ENCODE measurements at places on chromosomes 7 and 10.

DNA sequence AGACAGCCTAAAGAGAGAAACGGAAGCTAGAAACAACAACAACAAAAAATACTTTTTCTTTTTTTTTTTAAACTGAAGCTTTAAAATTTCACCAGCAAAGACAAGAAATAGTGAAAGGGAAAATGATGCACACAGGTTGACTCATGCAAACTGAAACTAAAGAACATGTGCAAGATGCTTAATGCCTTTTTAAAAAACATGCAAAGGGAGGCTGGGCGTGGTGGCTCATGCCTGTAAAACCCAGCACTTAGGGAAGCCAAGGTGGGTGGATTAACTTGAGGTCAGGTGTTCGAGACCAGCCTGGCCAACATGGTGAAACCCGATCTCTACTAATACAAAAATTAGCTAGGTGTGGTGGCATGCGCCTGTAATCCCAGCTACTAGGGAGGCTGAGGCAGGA lies 15.1 kb upstream of the CUBN start:
- DNase-seq = peak; percentile 7

- DNase-seq = no peak
Observed at GRCh38 chr7:11203224-11203623, 229.6 kb downstream of the PHF14 start.

GRCh38 chr10:133100706-133101415 lies 13.1 kb downstream of the ADGRA1 start:
- DNase-seq = peak; percentile 11

GRCh38 chr10:43370671-43371215 lies 693 bp upstream of the FXYD4 start:
- DNase-seq = no peak

DNA sequence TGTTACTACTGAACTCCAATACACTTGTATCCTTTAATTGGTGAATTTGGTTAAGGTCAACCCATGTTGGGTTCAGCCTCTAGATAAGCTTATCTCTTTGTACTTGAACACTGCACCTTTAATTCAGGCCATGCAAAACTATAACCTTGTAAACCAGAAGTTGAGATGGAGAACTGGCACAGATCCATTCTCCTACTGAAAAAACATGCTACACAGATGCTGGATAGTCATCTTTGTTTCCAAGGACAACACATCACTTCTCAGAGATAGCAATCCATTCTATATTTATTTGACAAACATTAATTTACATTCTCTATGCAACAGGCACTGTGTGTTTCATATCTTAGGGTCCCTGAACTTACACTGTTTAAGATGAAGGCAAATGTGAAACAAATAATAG lies 2.9 kb upstream of the CDK14 start:
- DNase-seq = no peak

GRCh38 chr10:5952731-5953385 lies 24.5 kb downstream of the IL15RA start:
- no peak for DNase-seq

- no peak for DNase-seq
Observed at GRCh38 chr7:51317582-51317910, 937 bp upstream of the COBL start.

- no peak for DNase-seq
Observed at GRCh38 chr10:119090968-119091367, 10.4 kb upstream of the EIF3A start.

DNA sequence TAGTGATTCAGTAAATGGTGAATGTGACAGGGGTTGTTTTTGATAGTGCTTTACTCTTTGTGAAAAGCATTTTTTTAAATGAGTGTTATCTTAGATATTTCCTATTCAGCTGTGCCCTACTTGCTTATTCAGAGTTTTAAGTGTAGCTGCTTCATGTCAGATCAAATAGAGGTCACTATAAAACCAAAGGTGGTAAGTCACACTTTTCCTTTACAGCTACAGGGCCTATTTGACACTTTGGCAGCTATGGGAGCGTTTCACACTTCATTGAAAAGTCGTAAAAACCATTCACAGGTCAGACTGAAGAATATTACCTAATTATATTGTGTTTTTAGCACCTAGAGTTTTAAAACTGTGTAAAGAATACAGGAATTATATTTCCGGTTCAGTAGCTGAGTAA lies 67.3 kb downstream of the ANKIB1 start:
- no peak for DNase-seq

GRCh38 chr7:5183155-5183554 lies 6.9 kb upstream of the WIPI2 start:
- no peak for DNase-seq

DNA sequence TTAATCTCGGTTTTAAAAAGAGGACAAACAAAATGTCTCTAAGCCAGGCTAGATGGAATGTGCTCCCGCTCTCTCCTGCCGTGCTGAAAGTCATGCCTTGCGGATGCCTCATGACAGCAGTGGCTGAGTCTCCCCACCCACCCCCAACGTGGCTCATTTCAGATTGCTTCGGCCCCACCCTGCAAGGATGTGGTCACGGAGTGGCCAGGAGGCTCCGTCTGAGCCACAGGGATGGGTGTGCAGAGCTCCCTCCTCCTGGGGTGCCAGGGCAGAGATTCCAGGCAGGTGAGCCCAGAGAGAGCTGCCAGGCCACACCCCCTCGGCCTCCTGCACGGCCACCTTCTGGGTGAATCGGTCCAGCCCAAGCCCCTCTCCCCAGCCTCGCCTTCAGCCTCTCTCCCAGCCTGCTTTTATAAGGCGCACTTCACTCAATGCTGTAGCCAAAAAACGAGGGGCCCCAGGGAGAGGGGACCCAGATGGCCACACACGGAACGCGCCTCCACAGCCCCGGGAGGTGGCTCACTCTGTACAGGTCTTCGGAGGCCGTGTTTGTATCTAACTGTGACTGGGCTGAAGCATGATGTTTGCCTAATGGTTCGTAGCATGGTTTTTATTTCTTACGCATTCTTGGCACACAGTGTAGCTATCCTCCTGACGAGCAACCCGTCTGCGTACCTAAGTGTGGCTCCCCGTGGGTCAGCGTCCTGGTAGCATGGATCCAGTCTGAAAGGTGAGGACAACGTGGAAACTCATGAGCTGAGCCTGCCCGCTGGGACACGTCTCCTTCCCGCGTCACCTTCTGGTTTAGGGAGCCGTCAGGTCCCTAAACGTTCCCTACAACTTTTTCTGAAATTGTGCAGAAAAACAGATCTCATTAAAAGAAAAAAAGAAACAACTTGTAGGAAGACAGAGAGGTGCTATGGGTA lies 413.8 kb upstream of the FOXK1 start:
- DNase-seq = no peak

GRCh38 chr7:46839651-46840050 lies 742.3 kb downstream of the TNS3 start:
- DNase-seq = no peak

GRCh38 chr7:110771717-110772116 lies 319.2 kb upstream of the LRRN3 start:
- no peak for DNase-seq

- no peak for DNase-seq
Observed at GRCh38 chr7:34165927-34166550, 260.7 kb downstream of the BMPER start.

- DNase-seq = no peak
Observed at GRCh38 chr10:117537904-117538524, 4.5 kb upstream of the EMX2 start.

GRCh38 chr7:69864274-69864673 lies 266.0 kb downstream of the AUTS2 start:
- DNase-seq = no peak

- DNase-seq = no peak
Observed at GRCh38 chr7:138853448-138853847, 55.5 kb upstream of the ATP6V0A4 start.

GRCh38 chr10:29537799-29538198 lies 97.0 kb downstream of the SVIL start:
- DNase-seq = no peak

GRCh38 chr10:79292891-79293746 lies 54.1 kb upstream of the PPIF start:
- DNase-seq = no peak

DNA sequence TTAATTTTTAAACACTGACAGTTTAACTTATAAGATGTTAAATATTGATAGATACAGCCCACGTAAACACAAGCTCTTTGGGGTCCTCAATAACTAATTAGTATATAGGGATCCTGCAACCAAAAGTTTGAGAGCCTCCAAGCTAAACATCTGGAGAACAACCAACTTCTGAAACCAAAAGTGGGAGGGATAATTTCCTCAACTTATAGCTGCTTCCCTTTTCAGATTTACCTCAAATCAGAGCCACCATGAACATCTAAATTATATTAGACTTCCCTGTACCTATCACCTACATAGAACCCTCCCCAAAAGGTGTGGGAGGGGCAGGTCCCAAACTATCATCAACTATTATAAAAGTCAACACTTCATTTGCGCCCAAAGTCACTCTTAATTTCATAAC lies 8.6 kb downstream of the PSAP start:
- DNase-seq = no peak

- no peak for DNase-seq
Observed at GRCh38 chr10:1347525-1347924, 291.3 kb downstream of the WDR37 start.

DNA sequence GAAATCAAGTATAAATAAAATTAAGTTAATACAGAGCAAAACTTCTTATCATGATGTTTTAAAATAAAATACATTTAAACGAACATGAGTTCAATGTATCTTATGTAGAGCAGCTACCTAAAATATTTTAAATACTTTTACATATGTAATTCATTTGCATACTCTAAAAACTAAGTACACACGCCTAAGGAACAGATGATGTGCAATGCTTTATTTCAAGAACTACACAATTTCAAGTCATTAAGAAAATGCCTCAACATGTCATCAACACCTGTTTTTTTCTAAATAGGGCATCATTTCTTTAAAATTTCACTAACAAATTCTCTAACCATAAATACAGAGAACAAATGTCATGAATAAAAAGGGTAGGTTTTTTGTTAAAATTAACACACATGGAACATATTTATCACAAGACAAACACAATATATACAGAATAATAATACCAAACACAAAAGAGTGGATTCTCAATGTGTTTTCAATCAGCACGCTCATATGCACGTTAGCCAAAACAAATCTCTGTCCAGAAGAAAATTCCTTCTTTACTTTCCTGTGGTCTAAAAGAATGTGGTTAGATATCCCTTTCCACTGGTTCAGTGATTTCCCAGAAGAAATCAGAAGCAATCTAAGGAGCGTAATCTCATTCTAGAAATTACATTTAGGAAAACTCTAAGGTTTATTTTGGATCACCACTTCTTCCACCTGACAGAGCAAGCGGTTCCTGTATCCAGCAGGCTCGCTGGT lies 73.0 kb upstream of the PFKP start:
- no peak for DNase-seq

- no peak for DNase-seq
Observed at GRCh38 chr7:4807598-4808016, 32.2 kb downstream of the AP5Z1 start.

DNA sequence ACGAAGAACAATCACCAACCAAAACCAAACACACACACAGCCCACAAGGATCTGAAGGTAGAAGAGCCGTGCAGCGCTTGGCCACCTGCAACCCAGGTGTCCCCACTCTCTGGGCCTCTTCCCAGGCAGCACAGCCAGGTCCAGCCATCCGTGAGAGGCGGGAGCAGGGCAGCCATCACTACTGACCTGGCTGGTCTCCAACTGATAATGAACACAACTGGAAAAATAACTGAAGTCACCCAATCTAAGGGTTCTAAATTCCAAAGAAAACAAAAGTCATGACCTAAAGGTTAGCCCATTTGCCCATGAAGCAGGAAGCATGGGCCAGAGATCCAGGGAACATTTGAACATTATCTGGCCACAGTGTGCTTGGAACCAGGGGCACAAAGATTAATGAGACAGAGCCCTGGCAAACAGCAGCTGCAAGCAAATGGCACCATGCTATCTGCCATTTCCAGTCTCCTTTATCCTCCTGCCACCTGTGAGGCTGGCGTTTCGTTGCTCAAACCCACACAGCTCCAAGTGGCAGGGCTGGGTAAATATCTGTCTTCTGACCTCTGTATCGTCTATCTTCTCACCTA lies 207.9 kb downstream of the TNS3 start:
- DNase-seq = no peak

- no peak for DNase-seq
Observed at GRCh38 chr10:26557641-26558014, 119.5 kb downstream of the APBB1IP start.

GRCh38 chr7:50621206-50621605 lies 56.0 kb upstream of the DDC start:
- DNase-seq = no peak

DNA sequence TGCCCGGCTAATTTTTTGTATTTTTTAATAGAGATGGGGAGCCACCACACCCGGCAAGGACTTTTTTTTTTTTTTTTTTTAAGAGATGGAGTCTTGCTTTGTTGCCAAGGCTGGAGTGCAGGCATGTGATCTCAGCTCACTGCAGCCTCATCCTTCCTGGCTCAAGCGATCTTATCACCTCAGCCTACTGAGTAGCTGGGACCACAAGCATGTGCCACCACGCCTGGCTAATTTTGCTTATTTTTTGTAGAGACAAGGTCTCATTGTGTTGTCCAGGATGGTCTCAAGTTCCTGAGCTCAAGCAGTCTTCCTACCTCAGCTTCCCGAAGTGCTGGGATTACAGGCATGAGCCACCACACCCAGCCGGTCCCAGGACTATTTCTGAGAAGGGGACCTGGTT lies 9.3 kb upstream of the MCU start:
- no peak for DNase-seq

GRCh38 chr10:80555415-80555814 lies 17.7 kb downstream of the SH2D4B start:
- no peak for DNase-seq

- no peak for DNase-seq
Observed at GRCh38 chr7:100825751-100826513, 1.4 kb downstream of the EPHB4 start.

Data from stimulated activated CD8-positive, alpha-beta memory T cell treated with anti-CD3 and anti-CD28 coated beads, Interleukin-4, amount 100 ng/mL, for 4 hours (primary cell).